Neural progenitor cell (in vitro differentiated cells): ENCODE measurements at places on chromosomes 7 and 10. TPM values are rescaled to one million over a fixed set of nuclear protein-coding genes. Genes with fewer than 3 reads are reported as not detected.
A peak's percentile ranks its signal among the peaks of the same experiment; 100 is the strongest.

The OR9A2 gene
- total RNA-seq: not detected in 2 replicates

GRCh38 chr10:28800144-28800543, 122.8 kb downstream of the BAMBI start:
- DNase-seq: no peak

DNA sequence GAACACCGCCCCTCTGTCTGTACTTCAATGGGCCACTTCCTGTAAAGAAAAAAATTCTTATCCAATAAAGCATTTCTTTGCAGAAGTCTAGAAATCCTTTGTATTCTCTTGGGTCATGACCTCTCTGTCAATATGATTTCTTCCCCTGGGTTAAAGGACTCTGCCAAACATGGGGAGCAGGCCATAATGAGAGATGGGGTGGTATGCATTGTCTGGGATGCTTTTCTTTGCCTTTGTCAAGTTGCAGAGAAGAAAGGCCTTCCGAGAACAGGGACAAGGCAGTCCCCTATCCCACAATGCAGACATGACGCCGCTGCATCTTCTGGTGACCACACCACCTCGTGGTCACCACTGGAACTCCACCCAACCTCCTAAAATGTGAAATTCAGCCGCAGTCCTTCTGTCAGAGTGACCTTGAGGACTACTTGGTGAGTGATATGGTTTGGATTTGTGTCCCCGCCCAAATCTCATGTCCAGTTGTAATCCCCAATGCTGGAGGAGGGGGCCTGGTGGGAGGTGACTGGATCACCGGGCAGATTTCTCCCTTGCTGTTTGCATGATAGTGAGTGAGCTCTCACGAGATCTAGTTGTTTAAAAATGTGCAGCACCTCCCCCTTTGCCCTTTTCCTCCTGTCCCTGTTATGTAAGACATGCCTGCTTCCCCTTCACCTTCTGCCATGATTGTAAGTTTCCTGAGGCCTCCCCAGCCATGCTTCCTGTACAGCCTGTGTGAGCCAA, 15.2 kb upstream of the FRMPD2 start:
- peak; percentile 85 for DNase-seq

- DNase-seq: no peak
These were observed 7.1 kb upstream of the ZMIZ1 start for GRCh38 chr10:79061441-79062315.

The LRIT1 gene
- total RNA-seq: not detected in 2 replicates

DNA sequence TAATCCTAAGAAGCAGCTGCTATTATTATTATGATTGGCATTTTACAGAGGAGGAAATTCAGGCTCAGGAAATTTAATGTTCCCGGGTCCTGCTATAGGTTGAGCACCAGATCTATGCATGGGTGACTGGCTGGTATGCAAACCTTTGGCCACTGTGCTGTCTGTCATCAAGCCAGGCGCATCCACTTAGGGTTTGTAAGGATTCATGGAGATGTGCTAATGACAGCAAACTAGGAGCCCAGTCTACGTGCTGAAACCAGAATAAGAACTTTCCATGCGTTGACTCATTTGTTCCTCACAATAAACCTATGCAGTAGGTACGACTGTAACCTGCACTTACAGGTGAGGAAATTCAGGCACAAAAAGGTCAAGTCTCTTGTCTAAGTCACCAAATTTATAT, 64.5 kb upstream of the ZMIZ1 start:
- DNase-seq: no peak

The INTS1 gene
- total RNA-seq: 16.5 and 76.7 TPM in 2 replicates

- peak; percentile 27 for DNase-seq
These were observed 37.8 kb downstream of the COBL start for GRCh38 chr7:51278797-51279196.

- no peak for DNase-seq
These were observed 195.8 kb upstream of the NEBL start for GRCh38 chr10:21092683-21093524.

- DNase-seq: no peak
These were observed 1002.0 kb downstream of the LRMDA start for GRCh38 chr10:76433161-76434005.

DNA sequence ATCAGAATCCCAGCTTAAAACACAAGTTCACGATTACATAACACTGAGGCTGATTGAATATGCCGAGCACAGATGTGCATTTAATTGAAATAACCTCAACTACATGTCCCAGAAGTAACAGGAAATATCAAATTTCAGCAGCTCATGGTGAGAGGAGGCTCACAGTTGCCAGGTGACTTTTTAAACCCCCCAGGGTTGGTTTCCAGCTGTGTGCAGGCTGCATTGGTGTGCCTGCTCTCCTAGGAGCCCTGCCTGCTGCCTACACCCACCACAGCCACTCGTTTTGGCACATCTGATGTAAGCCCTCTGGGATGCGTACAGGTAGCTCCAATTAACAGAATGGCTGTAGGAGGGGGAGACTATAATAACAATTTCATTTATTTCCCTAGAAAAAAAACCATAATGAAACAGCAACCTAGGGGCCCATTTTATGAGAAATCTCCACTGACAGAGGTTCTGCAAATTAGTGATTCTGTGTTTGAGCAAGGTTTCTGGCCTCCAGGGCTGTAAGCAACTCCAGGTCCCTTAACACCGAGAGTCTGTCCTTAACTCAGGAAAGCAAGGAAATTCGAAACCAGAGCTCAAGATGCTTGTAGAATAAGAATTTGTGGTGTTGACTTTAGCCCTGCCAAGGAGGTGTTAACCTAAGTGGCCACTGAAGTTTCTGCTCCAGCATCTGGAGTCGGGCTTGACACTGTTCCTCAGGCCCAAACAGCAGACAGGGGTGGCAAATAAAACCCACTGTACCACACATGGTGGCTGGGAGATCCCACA, 161.9 kb downstream of the BMPER start:
- DNase-seq: no peak

- no peak for DNase-seq
These were observed 69.3 kb downstream of the ARHGAP22 start for GRCh38 chr10:48535416-48536155.

The ADIRF gene
- not detected in 2 replicates for total RNA-seq

DNA sequence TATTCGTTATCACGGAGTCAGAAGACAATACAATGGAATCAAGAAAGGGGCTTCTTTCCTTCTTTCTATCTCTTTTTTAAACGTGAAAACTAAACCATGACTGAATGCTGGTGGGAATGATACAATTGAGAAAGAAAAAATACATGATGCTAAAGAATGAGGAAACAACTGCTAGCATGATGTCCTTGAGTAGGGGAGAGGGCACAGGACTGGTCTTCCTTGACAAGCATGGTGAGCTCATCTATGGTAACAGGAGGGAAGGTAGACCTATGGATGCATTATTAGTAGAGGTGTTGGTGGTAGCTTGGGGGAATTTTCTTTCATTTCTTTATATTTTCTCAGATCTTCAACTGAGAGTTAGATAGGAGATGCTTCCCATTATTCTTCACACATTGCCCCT, 88.9 kb upstream of the COL1A2 start:
- no peak for DNase-seq

DNA sequence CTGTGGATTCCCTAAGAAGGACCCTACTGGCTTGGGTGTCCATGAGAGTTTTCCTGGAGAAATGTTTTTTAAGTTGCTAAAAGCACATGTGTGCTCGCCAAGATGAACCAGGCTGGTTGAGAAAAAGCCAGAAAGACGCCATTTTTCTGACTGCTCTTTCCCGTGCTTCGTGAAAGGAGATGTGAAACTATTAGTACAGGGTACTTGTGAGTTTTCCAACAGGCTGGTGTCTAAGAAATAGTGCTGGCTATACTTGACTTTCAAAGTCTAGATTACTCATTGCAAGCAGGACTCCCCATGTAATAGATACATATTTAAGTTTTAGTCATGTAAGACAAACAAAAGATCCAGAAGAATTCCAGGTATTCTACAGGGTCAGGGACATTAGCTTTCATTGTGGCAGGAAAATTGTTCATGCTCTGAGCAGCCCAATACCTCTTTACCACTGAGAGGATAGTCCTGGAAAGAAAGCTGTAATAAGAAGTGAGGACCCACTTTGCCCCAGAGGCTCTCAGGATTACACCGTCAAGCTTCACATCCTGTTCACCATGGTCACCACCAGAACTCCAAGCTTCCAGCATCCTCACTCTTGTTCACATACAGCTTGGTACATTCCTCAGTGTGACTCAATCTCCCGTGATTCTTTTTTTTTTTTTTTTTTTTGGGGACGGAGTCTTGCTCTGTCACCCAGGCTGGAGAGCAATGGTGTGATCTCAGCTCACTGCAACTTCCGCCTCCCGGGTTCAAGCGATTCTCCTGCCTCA, 43.8 kb upstream of the ICA1 start:
- DNase-seq: no peak

The SOSTDC1 gene
- total RNA-seq: 1.9 TPM in 2 replicates

DNA sequence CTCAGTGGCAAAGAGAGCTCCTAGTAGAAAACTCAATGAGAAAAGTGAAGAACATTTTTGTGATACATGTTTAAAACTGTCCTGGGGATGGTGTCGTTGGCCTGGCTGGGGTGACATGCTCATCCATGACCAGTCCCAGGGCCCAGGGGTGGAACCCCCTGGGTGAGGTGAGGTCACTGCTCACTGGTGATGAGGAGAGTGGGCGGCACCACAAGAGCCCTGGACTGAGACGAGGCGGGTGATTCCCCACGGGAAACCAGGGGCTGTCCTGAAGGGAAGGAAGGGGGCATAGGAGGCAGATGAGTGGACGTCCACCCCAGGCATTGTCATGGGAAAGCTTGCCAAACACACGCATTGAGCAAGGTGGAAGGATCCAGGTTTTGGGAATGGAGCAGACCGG, 54.6 kb downstream of the HTR5A start:
- DNase-seq: no peak

- DNase-seq: no peak
These were observed 247.8 kb upstream of the IGFBP3 start for GRCh38 chr7:46168671-46169383.

- DNase-seq: no peak
These were observed 12.3 kb upstream of the ENO4 start for GRCh38 chr10:116836902-116837523.

GRCh38 chr10:114559636-114560035, 98.4 kb downstream of the ABLIM1 start:
- DNase-seq: no peak

GRCh38 chr7:114653364-114654088, 238.9 kb downstream of the FOXP2 start:
- no peak for DNase-seq

DNA sequence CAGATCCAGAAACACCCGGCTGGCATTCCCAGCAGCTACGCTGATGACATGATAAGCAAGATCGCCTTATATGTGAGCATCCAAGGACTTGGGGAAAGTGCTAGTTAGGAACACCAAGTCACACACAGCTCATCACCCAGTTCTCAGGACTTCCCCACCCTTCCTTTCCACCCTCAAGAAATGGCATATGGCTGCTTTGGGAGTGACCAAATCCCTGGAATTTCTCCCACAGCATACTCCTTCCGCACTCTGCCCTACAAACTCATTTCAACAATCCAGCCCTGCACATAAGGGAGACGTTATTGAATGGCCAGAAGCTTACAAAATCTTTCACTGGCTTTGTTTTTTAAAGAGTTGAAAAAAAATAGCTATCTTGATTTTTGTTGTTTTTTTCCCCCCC, 4.2 kb downstream of the ITIH5 start:
- DNase-seq: no peak

The CRPPA gene
- 1.4 and 2.6 TPM in 2 replicates for total RNA-seq

DNA sequence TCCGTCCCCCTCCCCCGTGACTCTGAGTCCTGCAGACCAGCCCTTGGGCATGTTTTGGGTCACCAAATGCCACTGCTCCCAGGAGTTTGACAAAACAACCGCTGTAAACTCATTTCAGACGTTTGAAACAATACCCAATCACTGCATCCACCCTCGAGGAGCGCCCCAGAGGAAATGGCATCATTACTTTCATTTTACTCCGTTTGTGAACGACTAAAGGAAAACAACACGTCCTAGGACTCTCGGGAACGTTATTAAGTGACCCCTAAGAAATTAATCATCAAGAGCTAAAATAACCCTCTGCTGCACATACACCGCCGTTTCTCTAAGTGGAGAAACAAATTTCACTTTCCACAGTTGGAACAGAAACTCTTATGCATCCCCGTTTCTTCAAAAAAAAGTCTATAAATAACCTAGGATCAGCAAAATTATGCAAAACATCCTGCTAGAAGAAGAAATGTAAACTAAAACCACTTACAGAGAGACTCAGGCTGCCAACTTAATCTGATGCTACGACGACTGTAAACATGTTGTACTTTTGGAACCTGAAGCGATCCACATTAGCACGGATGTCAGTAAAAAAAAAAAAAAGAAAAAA, 109.9 kb upstream of the EFCAB10 start:
- DNase-seq: no peak

The CYP3A5 gene
- not detected in 2 replicates for total RNA-seq

DNA sequence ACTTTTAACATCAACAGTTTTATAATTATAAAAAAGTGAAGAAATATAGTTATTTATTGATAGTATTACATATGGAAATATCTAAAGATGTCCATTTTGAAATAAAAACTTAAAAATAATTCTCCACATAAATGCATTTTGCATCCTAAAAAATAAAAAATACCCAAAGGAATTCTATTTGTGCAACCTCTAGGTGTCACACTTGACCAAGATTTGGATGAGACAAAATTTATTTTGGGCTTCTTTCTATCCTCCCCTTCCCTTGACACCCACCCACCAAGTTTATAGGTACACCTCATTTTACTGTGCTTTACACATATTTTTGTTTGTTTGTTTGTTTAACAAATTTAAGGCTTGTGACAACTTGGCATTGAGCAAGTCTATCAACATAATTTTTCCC, 3.3 kb upstream of the THSD7A start:
- no peak for DNase-seq

GRCh38 chr10:17561111-17561510, 56.1 kb downstream of the HACD1 start:
- no peak for DNase-seq

DNA sequence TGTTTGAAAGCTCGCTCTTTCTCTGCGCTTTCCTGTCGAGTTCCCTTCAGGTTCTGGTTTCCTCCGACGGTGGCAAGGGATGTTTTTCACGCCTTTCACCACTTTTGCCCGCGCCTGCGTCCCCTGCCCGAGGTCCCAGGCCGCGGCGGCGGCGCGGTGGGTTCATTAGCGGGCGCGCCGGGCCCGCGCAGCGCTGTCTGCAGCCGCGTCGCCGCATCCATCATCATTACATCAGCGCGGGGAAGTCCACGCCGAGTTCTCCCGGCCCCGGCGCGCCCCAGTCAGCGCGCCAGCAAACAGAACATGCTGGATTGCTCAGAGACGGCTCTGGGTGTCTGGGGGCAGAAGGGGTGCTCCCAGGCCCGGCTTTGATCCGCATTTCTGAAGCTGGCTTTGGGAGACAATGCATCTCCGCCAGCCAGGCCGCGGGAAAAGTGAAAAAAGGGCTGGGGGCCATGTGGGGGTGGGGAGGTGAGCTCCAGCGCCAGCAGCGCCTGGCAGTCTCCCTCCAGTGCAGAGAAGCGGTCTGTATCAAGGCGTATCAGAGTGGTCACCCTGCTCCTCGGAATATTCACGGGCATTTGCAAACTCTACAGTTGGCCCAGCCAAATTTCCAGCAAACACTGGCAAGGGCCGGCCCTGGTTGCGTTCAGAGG, 8.9 kb downstream of the GLI3 start:
- DNase-seq: peak; percentile 74

The HNRNPH3 gene
- total RNA-seq: 57.2 and 77.5 TPM in 2 replicates
